ENCODE measurements at places on chromosomes 3 and 15. TPM values are rescaled to one million over a fixed set of nuclear protein-coding genes. Genes with fewer than 3 reads are reported as not detected.

DNA sequence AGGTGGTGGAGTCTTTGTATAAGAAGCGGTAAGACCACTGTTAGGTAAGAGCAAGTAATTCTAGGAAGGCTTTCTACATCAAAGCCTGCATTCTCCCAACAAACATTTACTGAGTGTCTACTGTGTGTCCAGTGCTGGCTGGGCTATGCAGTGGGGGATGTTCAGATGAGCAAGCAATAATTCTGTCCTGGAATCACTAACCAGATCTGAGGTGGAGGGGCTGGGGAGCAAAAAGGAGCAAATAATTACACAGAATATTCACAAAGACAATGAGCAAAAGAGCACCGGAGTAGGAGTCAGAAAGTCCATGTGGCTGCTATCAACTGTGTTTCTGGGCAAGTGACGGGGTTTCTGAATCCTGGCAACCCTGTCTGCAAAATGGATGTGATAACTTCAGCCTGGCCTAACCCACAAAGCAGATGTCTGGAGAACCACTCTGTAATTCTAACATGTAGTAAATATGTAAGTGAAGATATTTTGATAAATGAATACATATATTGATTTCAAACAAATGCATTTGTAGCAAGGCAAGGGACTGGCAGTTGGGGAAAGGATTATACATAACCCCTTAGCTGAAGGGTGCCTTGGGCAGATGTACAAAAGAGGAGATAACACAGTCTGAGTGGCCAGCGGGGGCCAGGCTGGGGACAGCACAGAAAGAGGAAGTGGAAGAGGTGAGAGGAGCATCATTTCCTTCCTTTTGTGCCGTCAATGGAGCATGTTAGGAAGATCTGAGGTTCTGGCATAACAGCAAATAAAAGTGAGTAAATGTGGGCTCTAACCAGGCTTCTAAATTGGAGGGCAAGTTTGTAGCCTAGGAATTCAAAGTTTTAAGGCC, 28.8 kb downstream of the CYP8B1 start:
- DNase-seq = no peak

- peak; percentile 34 for DNase-seq
Observed at GRCh38 chr15:69181424-69181823, 21.0 kb downstream of the GLCE start.

GRCh38 chr15:40047415-40048210, 8.6 kb upstream of the SRP14 start:
- DNase-seq = peak; percentile 87

DNA sequence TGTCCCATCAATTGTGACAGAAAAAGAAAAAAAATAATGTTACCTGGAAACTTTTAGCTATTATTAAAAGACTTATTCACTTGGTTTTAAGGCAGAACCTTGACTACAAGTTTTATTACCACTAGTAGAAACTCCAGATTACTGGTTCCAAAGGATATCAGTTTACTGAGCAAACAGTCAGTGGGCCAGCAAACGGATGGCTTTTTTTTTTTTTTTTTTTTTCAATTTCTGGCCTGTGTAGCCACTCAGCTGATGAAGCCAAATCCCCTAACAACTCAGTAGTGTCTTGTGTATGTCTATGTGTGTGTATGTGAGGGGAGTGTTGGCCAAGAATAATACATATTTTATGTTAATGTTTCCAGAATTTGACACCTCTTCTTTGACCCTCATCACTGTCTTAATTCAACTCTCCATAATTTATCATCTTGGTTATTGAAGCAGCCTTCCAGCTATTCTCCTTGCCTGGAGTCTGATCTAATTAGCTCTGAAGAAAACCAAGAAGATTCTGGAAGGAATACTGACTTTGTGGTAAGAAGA, 724.9 kb downstream of the NSUN3 start:
- no peak for DNase-seq

- DNase-seq = no peak
Observed at GRCh38 chr3:137687181-137687879, 76.8 kb upstream of the SOX14 start.

DNA sequence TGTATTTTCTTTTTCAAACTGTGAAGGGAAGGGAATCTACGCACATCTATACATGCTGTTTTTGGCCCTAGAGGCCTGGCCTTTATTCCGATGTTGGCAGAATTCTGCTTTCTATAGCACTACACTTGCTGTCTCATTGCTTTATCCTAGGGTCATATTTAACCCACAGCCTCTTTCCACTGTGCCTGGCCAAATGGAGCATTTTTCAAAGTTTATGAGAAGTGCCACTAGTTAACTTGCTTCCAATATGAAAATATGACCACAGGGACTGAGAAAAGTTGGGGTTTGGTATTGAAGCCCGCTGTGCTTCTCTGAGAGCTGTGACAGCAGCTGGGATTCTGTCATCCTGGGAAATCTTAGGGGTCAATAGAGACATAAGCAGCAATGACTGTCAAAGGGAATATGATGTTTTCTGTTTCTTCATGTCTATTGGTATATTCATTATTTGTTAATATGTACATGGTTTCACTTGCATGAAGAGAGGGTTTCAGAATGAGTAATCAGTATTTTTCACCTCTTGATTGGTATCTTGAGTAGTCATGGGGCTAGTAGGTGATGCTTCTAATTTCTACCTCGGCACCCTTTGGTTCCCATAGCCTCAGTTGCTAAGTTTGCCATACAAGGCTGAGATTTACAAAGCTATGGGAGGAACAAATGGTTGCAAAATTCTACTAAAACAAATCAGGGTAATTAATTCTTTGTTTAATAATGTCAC, 275.8 kb upstream of the RBMS3 start:
- no peak for DNase-seq

DNA sequence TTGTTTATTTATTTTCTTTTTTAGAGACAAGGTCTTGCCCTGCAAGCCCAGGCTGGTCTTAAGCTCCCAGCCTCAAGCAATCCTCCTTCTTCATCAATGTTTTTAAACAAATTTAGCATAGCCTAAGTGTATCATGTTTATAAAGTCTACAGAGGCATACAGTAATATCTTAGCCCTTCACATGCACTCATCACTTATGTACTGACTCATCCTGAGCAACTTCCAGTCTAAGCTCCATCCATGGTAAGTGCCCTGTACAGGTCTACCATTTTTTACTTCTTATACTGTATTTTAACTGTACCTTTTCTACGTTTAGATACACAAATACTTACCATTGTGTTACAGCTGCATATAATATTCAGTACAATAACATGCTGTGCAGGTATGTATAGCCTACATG, 860.0 kb downstream of the FHIT start:
- peak; percentile 3 for DNase-seq

GRCh38 chr3:147735616-147736015, 326.5 kb downstream of the ZIC1 start:
- no peak for DNase-seq

DNA sequence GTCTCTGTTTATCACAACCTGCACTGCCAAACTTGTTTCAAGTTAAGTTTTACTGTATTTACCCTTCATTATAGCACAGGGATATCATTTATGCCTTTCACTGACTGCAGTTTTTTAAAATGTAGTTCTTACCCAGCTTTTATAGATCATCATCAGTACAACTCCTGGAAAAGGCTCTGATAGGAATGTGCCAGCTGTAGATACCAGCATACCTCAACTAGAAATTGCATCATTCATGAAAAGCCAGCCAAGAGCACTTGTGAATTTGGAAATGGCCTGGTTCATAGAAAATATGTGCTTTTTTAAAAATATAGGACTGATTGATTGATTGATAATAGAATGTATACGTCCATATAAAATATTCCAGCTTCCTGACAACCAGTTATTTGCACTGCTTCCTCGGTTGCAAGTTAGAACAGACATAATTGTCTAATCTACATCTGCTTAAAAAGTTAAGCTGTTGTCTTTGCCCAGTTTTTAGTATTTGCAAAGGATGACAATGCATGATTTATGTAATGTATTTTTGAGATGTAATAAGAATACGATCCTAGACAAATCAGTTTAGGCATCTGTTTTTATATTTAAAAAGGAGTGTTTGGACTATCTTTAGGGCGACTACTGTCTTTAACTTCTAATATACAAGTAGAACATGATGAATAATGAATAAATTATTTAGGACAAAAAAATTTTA, 58.5 kb downstream of the DCUN1D1 start:
- DNase-seq = peak; percentile 42

DNA sequence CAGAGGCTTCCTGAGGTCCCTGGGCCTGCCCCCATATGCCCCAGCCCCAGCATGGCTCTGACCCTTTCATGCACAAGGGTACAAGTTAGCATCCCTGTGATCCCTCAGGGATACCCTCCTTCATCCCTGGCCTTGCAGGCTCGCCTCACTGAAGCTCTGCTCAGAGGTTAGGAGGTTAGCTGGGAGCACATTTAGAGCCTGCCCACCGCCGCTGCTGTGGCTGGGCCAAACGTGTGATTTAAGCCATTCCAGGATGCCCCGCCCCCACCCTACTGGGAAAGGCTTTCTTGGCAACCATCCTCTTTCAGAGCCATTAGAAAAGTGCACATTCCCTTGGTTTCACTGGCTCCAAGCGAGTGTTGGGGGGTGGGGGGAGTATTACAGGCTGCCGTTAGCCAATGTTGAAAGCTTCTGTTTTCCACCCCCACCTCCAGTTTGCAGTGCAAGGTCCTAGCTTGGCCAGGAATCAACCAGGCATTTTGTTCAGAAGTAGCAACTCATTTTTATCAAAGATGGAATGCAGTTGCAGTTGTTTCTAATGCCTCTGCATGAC, 6.3 kb upstream of the HES1 start:
- DNase-seq = no peak

Gene IL17RB
- polyA plus RNA-seq = 0.09 TPM

Gene ADGRG7
- polyA plus RNA-seq = not detected

Gene HTR3D
- polyA plus RNA-seq = not detected

Gene FBXW12
- polyA plus RNA-seq = not detected

Gene REC114
- not detected for polyA plus RNA-seq

Gene SLC51A
- not detected for polyA plus RNA-seq

Gene PP2D1
- not detected for polyA plus RNA-seq

Gene TEX9
- polyA plus RNA-seq = 0.42 TPM

Gene LSMEM2
- not detected for polyA plus RNA-seq

All from IMR-90 (cell line).